ENCODE measurements at places on chromosomes 5 and 9. TPM values are rescaled to one million over a fixed set of nuclear protein-coding genes. Genes with fewer than 3 reads are reported as not detected.
A peak's percentile ranks its signal among the peaks of the same experiment; 100 is the strongest.

- no peak for DNase-seq
- H3K36me3 ChIP-seq: no peaks in the 10 kb centered on the region
- H3K4me1 ChIP-seq: no peaks in the 10 kb centered on the region
- no peak overlapping the region for H3K27ac ChIP-seq
- H3K4me3 ChIP-seq: no peak overlapping the region
- no peaks in the 10 kb centered on the region for H3K27me3 ChIP-seq
Measured at GRCh38 chr5:88930335-88930734, 47.4 kb upstream of the MEF2C start.

- H3K4me1 ChIP-seq: no peaks in the 10 kb centered on the region
- DNase-seq: no peak
- no peaks in the 10 kb centered on the region for H3K27me3 ChIP-seq
- no peak overlapping the region for H3K27ac ChIP-seq
Measured at GRCh38 chr9:128169925-128170324, 9.9 kb downstream of the BBLN start.

DNA sequence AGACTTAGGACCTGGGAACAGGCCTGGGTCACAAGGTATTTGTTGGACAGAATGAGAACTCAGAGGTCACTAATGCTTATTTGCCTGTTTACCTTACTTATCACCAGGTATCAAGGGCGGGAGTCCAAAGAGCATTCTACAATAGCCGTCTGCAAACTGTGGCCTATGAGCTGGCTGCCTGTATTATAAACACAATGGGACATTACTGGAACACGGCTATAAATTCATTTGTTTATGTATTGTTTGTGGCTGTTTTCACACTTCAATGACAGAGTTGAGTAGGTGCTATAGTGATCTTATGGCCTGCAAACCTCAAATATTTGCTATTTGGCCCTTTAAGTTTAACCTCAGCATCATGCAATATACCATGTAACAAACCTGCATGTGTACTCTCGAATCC lies 76.6 kb upstream of the ASTN2 start:
- H3K4me3 ChIP-seq: no peak overlapping the region
- no peaks in the 10 kb centered on the region for H3K27me3 ChIP-seq
- no peaks in the 10 kb centered on the region for H3K36me3 ChIP-seq
- no peaks in the 10 kb centered on the region for H3K4me1 ChIP-seq

DNA sequence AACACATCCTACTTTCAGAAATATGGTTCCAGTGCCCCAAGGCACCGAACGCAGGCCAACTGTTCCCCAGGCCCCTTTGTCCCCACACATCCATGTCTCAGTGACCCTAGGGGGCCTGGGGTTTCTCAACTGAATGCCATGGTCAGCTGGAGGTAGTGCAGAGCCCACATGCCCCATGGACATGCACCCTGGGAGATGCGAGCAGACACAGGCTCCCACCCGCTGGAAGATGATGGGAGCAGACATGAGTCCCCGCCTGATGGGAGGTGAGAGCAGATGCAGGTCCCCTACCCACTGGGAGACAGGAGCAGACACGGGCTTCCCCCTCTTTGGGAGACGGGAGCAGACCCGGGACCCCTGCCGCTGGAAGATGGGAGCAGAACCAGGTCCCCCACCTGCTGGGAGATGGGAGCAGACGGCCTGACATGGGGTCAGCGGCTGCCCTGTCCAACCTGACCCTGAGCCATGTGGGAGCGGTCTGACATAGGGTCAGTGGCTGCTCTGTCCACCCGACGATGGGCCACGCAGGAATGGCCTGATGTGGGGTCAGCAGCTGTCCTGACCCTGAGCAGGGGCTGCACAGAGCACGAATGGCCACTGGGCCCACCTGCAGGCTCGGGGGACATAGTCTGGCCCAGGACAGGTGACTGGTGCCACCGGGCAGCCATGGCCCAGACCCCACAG lies 18.4 kb downstream of the ZDHHC11B start:
- H3K27ac ChIP-seq: no peak overlapping the region
- DNase-seq: no peak
- no peaks in the 10 kb centered on the region for H3K36me3 ChIP-seq
- no peaks in the 10 kb centered on the region for H3K27me3 ChIP-seq

DNA sequence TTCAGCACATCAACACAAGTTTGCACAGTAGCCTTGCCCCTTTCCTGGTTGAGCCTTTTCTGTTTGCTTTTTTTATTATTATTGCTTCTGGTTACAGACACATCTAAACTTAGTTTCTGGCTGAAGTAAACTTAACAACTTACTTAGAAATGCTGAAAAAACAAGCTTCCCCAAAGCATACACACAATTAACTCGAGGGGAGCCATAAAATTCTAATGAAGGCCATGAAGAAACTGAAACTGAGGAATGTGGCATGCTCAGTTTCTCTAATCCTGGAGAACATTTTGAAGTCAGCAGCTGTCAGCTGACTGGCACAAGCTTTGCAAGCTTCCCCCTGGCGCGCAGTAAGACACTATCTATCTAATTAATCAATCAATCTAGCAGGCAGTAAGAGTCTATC lies 3.7 kb downstream of the MYO10 start:
- peaks cover 42% of the 10 kb centered on the region for H3K4me1 ChIP-seq
- peaks cover 4% of the 10 kb centered on the region for H3K36me3 ChIP-seq
- no peak for DNase-seq
- H3K27ac ChIP-seq: no peak overlapping the region
- H3K27me3 ChIP-seq: no peaks in the 10 kb centered on the region

- H3K36me3 ChIP-seq: no peaks in the 10 kb centered on the region
- DNase-seq: no peak
- no peak overlapping the region for H3K4me3 ChIP-seq
- H3K4me1 ChIP-seq: no peaks in the 10 kb centered on the region
Measured at GRCh38 chr5:89181546-89181945, 298.6 kb upstream of the MEF2C start.

GRCh38 chr9:27726244-27727081 lies 153.2 kb upstream of the C9orf72 start:
- H3K27ac ChIP-seq: no peak overlapping the region
- no peaks in the 10 kb centered on the region for H3K4me1 ChIP-seq
- H3K36me3 ChIP-seq: no peaks in the 10 kb centered on the region
- peak; percentile 58 for DNase-seq
- H3K4me3 ChIP-seq: no peak overlapping the region

DNA sequence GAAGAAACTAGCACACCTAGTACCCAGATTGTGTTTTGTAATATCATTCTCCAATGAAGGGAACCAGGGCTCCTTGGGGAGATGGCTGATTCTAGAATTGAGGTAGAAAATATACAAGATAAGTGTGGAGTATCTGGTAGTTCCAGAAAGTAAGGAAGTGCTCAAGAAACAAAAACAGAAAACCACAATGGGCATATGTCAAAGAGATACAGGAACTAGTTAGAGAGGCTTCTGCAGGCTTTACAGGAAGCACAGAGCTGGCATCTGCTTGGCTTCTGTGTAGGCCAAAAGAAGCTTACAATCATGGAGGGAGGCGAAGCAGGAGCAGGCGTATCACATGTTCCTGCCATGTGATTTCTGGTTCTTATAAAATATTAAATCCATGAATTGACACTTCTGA lies 105.7 kb upstream of the TMEM161B start:
- H3K27ac ChIP-seq: no peak overlapping the region
- H3K36me3 ChIP-seq: no peaks in the 10 kb centered on the region
- H3K27me3 ChIP-seq: no peaks in the 10 kb centered on the region
- H3K4me1 ChIP-seq: no peaks in the 10 kb centered on the region
- no peak for DNase-seq

GRCh38 chr5:21701317-21701716 lies 1151.8 kb downstream of the CDH12 start:
- H3K4me3 ChIP-seq: no peak overlapping the region
- H3K4me1 ChIP-seq: no peaks in the 10 kb centered on the region
- DNase-seq: no peak

DNA sequence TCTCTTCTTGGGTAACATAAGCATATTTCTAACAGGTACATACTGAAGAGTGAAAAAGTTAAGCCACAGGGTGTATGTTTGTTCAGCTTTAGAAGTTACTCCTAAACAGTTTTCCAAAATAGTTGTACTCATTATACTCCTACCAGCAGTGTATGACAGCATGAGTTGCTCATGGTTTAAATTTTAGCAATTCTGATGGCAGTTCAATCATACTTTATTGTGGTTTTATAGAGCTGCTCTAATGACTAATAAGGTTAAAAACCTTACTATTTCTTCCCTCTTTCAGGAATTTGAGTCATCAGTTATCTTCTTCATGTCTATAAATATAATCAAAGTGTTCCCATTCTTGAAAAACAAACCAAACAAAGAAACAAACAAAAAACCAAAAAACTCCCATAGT lies 81.5 kb downstream of the CAAP1 start:
- H3K4me1 ChIP-seq: no peaks in the 10 kb centered on the region
- DNase-seq: no peak
- H3K27ac ChIP-seq: no peak overlapping the region
- no peaks in the 10 kb centered on the region for H3K36me3 ChIP-seq
- no peak overlapping the region for H3K4me3 ChIP-seq
- no peaks in the 10 kb centered on the region for H3K27me3 ChIP-seq

- no peaks in the 10 kb centered on the region for H3K36me3 ChIP-seq
- peaks cover 79% of the 10 kb centered on the region for H3K4me1 ChIP-seq
- DNase-seq: peak; percentile 97
- H3K27me3 ChIP-seq: no peaks in the 10 kb centered on the region
Measured at GRCh38 chr5:72248410-72248981, 71.5 kb downstream of the MRPS27 start.

DNA sequence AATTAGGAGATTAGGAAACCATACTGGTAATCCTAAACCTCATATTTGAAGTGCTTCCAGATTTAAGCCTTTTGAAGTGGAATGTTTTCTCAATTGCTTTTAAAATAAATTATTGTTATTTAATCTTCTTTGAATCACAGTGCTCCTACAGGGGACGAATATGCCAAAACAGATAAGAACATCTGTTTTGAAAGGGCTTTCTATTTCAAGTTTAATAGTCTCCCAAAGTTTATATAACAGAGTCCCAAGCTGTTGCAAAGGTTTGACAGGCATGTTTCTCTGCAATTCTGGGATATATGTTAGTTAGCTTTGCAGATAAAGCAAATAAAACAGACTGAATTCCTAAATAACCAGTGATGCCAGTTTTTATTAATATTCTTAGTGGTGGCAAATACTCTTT lies 803.7 kb downstream of the TLE4 start:
- H3K4me3 ChIP-seq: no peak overlapping the region
- no peak overlapping the region for H3K27ac ChIP-seq
- no peaks in the 10 kb centered on the region for H3K4me1 ChIP-seq
- no peaks in the 10 kb centered on the region for H3K36me3 ChIP-seq
- no peak for DNase-seq

GRCh38 chr5:170181902-170182301 lies 50.9 kb upstream of the C5orf58 start:
- H3K27me3 ChIP-seq: no peaks in the 10 kb centered on the region
- no peak overlapping the region for H3K4me3 ChIP-seq
- H3K27ac ChIP-seq: no peak overlapping the region
- H3K4me1 ChIP-seq: no peaks in the 10 kb centered on the region
- no peak for DNase-seq

DNA sequence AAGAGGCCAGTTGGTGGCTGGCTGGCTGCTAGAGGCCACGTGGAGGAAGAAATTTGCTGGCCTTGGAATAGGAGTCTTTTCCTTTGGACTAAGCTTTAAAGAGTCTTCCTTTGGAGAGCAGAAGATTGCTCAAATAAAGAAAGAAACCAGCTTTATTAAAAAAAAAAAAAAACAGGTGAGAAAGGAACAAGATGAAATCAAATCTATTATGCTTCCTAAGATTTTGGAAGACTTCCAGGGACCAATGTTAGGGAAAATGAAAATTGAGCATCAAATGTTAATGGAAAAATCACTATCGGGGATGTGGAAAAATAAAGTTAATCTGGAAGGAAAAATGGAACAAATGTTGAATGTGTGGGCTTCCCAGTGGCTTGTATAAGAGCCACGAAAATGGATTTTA lies 153.1 kb downstream of the TTC39B start:
- H3K4me1 ChIP-seq: peaks cover 46% of the 10 kb centered on the region
- no peak for DNase-seq
- H3K27me3 ChIP-seq: no peaks in the 10 kb centered on the region
- no peak overlapping the region for H3K27ac ChIP-seq

GRCh38 chr9:108241384-108242073 lies 614.3 kb downstream of the ACTL7B start:
- H3K36me3 ChIP-seq: no peaks in the 10 kb centered on the region
- H3K27ac ChIP-seq: no peak overlapping the region
- H3K4me3 ChIP-seq: no peak overlapping the region
- H3K27me3 ChIP-seq: no peaks in the 10 kb centered on the region
- no peak for DNase-seq

GRCh38 chr5:66802941-66803340 lies 206.7 kb downstream of the MAST4 start:
- H3K4me3 ChIP-seq: no peak overlapping the region
- no peak for DNase-seq
- H3K27ac ChIP-seq: no peak overlapping the region
- H3K4me1 ChIP-seq: no peaks in the 10 kb centered on the region

- H3K27ac ChIP-seq: no peak overlapping the region
- peaks cover 10% of the 10 kb centered on the region for H3K36me3 ChIP-seq
- no peak overlapping the region for H3K4me3 ChIP-seq
- DNase-seq: no peak
- H3K27me3 ChIP-seq: no peaks in the 10 kb centered on the region
Measured at GRCh38 chr9:98067184-98067583, 10.7 kb downstream of the NANS start.

- DNase-seq: no peak
- peaks cover 82% of the 10 kb centered on the region for H3K27me3 ChIP-seq
- H3K4me3 ChIP-seq: peak overlapping the region; percentile 53
- no peak overlapping the region for H3K27ac ChIP-seq
Measured at GRCh38 chr5:115179030-115179393, 9.3 kb upstream of the TRIM36 start.

GRCh38 chr9:35771075-35771433 lies 17.0 kb upstream of the MSMP start:
- H3K36me3 ChIP-seq: no peaks in the 10 kb centered on the region
- peak; percentile 38 for DNase-seq
- peak overlapping the region; percentile 3 for H3K4me3 ChIP-seq
- no peaks in the 10 kb centered on the region for H3K27me3 ChIP-seq
- peaks cover 34% of the 10 kb centered on the region for H3K4me1 ChIP-seq

DNA sequence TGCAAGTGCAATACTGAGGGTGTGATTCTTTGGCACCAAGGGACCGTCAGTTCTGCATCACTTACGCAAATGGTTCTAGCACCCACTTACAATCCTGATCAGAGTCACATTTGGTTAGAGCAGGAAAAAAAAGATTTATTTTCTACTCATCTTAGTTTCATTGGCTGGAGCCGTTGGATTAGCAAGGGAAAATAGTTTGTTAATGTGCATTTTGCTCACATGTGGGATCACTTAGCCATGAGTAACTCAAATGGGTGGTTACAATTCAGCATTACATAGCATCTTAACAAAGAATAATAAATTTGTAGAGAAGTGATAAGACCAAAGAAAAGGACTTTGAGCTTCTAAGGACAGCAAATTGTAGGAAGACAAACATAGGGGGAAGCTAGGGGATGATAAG lies 216.9 kb downstream of the AUH start:
- no peak overlapping the region for H3K27ac ChIP-seq
- DNase-seq: no peak
- H3K4me1 ChIP-seq: no peaks in the 10 kb centered on the region
- H3K4me3 ChIP-seq: no peak overlapping the region

GPX3 gene
- total RNA-seq: 3.5 TPM

IFNK gene
- total RNA-seq: not detected

SLC23A1 gene
- not detected for total RNA-seq

LARP1 gene
- 227 TPM for total RNA-seq

CFAP157 gene
- total RNA-seq: not detected

TIMD4 gene
- not detected for total RNA-seq

OBP2B gene
- not detected for total RNA-seq

PAEP gene
- total RNA-seq: not detected

All from endothelial cell of umbilical vein (primary cell).